Activated CD4-positive, CD25-positive, alpha-beta regulatory T cell treated with anti-CD3 and anti-CD28 coated beads, Interleukin-2, amount 50 U/mL, for 72 hours (primary cell): ENCODE measurements at places on chromosomes 6 and 20.

- DNase-seq = no peak
Observed at GRCh38 chr20:62764156-62764935, 31.9 kb upstream of the MRGBP start.

GRCh38 chr20:57587278-57587988 lies 26.5 kb downstream of the PCK1 start:
- DNase-seq = no peak

DNA sequence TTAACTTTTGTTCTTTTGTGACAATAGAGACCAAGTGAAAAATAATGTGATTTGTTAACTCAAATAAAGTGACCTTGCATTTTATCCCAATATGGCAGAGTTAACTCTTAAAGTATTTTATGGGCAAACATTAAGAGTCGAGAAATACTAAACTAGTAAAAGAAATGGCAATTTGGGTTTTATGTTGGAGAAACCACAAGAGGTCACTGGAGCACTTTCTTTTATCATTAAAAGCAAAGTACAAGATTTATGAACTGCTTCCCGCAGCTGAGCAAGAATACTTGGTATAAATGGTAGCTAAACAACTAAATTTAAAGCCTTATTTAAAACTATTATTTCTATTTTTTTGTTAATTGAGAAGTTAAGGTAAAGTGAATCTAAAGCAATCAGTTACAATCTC lies 33.5 kb upstream of the MCM9 start:
- no peak for DNase-seq

DNA sequence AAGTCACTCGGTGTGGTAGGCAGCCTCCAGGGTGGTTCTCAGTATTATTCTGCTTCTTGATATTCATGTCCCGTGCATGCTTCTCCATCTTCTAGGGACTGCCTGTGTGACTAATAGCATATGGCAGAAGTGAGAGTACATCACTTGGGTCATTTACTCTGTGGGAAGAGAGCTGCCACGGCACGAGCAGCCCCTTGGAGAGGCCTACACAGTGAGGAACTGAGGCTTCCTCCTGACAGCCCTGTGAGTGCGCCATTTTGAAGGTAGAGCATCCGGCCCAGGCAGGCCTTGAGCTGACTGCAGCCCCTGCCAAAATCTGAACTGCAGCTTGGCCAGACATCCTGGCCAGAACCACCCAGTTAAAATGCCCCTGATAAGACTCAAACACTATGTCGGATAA lies 17.3 kb upstream of the MCUR1 start:
- DNase-seq = no peak

GRCh38 chr20:48414786-48415185 lies 413.0 kb downstream of the PREX1 start:
- DNase-seq = no peak

- no peak for DNase-seq
Observed at GRCh38 chr20:44959082-44959637, 1.0 kb downstream of the TOMM34 start.

DNA sequence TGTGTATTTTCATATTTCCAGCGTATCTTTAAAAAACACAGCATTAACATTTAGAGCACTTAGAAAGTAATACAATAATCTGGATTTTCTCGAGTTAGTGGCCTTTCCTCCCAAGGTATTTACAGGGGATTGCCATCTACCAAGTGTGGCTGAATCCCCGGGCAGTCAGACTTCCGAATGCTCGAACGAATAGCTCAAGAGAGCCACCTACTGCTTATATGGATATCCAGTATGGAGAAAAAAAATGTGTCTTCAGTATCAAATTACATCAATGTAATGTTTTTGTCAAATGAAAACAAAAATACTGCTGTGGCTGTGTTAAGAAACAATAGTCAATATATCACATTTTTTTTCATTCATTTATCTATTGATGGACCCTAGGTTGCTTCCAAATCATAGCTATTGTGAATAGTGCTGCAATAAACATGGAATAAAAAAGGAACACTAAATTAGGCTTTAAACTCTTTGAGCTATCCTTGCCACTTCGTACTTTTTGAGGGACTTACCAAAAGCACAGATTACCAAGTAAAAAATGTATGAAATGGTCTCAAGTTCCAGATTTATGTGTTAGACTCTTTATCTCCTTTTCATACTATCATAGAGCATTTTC lies 654.5 kb upstream of the PTCHD4 start:
- no peak for DNase-seq

GRCh38 chr6:29953001-29953441 lies 10.7 kb downstream of the HLA-A start:
- DNase-seq = no peak

GRCh38 chr6:159541296-159541695 lies 151.7 kb downstream of the SOD2 start:
- DNase-seq = no peak

GRCh38 chr6:17491416-17492142 lies 98.2 kb downstream of the CAP2 start:
- DNase-seq = no peak

DNA sequence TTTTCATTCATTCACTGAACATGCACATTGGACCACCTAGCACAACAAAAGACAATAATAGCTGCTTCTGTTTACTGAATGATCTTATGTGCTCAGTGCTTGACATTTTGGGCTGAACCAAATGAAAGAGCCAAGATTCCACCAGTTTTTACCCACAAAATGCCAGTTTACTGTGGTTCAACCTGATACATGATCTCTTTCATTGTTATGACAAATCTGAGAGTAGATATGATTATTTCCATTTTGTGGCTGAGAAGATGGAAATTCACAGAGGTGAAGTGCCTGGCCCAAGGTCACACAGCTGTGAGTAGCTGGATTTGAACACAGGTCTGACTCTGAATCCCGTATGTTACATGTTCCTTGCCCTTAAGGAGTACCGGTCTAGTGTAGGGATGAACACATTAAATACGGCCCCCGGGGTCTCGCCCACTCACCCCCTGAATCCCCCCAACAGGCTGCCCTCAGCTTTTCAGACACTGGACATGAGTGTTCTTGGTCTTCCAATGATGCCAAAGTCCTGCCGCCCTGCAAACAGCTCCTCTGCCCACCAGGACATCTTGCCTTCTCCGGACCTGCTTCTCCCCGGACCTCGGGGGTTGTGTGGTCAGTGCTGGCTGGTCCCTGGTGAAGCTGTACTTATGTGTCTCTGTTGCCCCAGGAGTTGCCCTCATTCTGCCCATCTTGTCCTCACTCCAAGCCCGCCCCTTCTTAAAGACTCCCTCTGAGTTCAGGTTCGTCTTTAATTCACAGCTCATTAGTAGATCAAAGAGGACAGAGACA lies 58.6 kb upstream of the SLC32A1 start:
- no peak for DNase-seq

- no peak for DNase-seq
Observed at GRCh38 chr6:36616893-36617521, 22.8 kb downstream of the SRSF3 start.

DNA sequence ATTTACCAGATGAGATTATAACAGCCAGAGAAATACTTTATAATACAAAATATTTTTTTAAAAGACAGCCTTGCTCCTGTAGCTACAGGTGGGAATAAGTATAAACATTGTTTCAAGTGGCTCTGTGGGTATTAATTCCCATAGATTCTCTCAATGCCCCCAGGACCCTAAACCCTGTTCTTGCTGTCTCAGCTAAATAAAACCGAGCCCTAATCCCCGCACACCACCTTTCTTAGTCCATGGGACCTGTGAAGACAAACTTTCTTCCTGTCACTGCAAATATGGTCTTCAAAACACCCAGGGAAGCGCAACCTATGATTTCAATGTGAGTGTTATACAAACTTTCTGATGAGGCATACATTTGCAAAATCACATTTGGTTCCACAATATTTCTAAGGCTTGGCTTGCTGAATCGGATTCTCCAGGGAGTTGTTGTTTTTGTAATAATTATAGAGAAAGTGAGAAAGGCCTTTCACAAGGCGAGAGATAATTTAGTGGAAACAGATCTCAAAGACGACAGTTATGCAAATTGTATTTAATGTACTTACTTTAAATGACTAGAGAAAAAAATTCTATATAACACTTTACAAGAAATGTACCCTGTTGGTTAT lies 11.1 kb downstream of the SMLR1 start:
- DNase-seq = no peak

GRCh38 chr6:132506869-132507808 lies 5.8 kb downstream of the STX7 start:
- no peak for DNase-seq

DNA sequence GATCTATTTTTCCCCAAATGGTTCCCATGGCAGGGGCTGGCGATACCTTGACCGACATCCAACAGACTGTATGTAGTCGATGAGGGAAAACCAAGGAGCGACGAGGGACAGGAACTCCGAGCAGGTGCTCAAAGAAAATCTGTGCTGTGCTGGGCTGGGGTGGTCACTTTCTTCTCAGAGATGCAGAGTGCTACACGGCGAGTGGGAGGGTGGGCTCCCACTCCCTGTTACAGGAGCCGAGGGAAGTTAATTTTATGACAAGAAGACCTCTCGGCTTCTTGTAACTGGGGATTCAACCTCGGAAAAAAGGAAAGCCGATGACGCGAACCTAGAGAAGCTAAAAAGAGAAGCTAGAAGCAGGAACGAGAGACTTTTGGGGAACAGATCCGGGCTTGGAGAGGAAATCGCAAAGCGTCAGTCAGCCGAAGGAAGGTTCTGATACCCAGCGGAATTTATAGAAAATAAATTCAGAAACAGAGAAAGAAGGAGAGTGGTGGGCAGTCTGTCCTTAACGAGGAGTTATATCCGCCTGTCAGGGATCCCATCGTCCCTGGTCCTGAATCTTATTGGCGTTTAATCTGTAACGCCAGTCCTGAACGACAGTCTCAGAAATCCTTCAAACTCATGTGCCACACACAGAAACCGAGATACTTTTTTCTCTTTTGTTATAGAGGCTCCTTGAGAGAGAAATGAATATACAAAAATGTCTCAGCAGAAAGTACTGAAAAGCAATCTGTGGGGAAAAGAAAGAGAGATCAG lies 84.6 kb upstream of the ZNF322 start:
- no peak for DNase-seq

DNA sequence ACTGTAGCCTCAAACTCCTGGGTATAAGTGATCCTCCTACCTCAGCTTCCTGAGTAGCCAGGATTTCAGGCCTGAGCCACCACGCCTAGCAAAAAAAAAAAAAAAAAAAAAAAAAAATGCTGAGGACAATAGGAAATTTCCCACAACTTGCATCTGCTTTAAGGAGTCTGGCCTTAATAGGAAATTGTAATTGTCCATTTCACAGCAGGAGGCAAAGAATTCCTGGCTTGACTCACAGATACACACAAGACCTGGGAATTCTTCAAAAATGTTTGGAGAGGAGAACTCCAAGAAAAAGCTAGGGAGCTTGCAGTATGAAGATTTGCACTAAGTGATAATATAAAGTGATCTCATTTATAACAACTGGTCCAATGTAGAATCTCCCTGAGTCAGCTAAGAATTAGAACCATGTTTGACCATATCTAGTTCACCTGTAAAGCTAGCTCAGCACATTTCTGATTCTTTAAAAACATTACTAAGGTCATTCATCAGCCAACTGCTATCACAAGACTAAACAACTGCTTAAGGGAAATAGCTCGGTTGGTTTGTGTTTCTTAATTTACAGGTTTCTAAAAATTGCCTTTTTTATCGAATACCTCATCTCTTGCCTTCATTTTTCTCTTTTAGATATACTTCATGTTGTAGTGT lies 80.2 kb upstream of the SLC2A12 start:
- DNase-seq = no peak

DNA sequence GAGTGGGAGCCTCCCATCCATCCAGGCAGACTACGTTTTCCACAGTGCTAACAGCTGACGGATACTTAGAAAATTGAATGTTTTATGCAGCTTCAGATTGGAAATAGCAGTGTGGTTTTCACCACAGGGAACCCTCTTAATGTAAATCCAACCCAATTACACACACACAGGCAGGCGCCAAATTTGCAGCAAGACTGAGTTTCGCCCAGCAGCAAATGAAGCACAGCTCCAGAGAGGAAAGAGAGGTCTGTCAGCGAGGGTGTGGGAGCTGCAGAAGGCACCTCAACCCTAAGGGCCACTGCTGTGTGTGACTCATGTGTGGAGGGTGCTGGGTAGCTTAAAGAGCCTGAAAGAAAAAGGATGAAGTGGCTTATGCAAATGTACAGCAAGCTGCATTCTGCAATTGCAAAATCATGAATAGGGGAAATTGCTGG lies 365.7 kb downstream of the MAFB start:
- no peak for DNase-seq

DNA sequence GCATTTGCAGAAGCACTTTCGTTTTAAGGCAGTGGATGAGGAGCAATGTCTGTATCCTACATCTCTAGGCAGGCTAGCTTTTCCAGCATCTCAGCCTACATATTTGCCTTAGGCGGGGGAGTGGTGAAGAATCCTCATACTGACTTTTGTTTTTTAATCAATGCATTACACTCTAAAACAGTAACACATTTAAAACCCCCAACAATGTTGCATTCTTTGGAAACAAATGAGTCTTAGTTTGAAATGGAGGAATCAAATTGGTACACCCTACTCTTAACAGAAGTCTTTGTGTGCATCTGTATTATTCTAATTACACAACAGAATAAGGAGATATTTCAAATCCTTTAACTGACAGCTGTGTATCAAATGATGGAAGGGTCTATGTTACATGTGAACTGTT lies 9.0 kb downstream of the NKAIN2 start:
- no peak for DNase-seq

GRCh38 chr6:95545686-95546085 lies 31.6 kb upstream of the MANEA start:
- no peak for DNase-seq

DNA sequence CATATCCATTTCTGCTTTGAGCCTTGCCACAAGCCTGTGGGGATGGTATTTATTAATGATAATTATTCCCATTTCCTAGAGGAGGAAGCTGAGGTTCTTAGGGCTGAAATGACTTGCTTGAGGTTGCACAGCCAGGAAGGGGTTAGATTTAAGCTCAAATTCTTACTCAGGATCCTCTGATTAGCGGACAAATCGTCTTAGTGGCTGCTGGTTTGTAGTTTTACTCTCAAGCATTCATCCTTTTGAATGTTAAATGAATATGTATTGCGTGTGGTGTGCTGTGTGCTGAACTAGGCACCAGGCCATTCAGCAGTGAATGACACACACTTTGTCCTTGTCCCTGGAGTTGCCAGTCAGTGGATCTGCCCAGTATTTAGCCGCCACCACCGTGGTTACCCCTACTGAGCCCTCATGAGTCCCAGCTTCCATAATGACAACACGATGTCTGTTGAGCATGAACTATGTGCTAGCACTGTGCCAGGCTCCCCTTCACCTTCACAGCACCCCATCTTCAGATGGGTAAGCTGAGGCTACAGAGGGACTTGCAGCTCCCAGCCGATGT lies 10.0 kb downstream of the PACSIN1 start:
- DNase-seq = no peak
